ENCODE measurements at places on chromosomes 4 and X.
A peak's percentile ranks its signal among the peaks of the same experiment; 100 is the strongest.

- DNase-seq = no peak
Observed at GRCh38 chr4:174640146-174640545, 117.9 kb upstream of the HPGD start.

DNA sequence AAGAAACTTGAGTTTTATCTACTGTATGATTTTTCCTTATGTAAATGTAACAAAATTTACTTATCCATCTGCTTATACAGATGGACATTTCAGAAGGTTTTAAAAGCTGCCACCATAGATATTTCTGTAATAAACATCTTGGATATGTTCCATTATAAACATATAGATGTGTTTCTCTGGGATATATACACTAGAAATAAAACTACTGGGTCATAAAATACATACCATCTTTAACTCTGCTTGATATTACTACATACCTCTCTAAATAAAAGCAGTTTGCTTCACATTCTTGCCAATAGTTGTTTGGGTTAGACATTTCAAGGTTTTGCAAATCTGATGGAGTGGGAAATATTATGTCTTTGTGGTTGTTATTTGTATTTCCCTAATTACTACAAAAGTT is 220.6 kb downstream of the FBXO8 start:
- DNase-seq = no peak

DNA sequence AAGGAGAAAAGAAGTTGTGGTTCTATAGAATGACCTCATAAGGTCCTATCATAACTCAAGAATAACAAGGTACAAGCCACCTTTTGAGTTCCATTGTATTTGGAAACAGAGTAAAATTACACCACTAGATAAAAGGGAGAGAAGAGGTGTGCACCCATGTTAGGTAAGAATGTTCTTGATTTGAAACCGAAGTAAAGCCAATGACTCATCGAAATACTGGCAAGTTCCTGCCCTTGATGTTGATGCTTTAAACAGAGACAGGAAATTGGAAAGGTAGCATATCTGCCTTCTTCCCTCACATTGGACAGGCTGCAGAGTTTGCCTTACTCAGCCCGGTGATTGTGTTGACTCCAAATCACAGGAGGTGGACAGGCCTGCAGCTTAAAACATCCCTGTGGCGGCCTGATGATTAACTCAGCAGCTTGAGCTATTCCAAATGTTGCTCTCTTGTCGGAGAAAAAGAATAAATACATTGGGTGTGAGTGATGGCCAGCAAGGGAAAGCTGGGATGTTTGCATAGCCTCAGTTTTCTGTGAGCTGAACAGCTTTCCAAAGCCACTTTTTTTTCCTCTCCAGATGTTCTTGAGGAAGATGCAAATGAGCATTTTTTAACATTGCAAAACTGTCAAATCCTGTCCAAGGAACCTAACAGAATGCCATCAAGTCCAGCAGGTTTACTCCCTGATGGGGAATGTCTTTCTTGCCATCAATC is 321.1 kb downstream of the NKX6-1 start:
- DNase-seq = no peak

DNA sequence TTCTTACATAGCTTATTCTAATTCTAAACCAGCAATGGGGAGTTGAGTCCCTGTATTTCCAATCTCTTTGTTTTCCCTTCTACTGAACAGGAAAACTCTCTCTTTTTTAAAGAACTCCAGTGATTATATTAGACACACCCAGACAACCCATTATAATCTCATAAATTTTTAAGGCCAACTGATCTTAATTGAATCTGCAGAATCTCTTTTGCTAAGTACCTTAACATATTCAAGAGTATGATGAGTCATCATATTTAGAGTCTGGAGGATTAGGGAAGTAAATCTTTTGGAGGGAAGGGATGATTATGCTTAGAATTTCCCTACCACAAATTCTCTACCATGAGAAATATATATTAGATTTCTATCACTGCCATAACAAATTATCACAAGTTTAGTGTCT is 705.1 kb downstream of the CENPC start:
- no peak for DNase-seq

DNA sequence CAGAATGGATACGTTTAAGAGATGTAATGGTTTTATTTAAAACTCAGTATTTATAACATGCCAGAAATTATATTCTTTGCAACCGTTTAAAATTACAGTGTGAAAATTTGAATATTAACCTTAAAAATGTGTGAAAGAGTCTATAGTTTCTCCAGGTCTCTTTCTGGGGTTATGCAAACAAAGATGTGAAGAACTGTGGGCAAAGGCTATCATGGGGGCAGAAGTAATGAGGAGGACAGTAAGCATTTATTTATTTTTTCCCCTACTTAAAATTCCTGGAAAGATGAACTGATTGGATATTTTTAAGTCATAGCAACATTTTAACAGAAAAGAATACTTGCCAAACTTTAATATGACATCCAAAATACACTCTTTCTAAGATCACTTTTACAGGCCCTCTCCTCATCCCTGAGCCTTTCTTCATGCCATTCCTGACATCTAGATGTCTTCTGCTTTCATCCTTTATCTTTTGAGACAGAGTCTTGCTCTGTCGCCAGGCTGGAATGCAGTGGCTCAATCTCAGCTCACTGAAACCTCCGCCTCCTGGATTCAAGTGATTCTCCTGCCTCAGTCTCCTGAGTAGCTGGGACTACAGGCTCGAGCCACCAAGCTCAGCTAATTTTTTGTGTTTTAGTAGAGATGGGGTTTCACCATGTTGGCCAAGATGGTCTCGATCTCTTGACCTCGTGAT is 46.1 kb downstream of the TMEM131L start:
- no peak for DNase-seq

GRCh38 chr4:113499696-113500095 is 261.8 kb downstream of the CAMK2D start:
- no peak for DNase-seq

- DNase-seq = no peak
Observed at GRCh38 chr4:153679486-153679885, 4.6 kb upstream of the TLR2 start.

DNA sequence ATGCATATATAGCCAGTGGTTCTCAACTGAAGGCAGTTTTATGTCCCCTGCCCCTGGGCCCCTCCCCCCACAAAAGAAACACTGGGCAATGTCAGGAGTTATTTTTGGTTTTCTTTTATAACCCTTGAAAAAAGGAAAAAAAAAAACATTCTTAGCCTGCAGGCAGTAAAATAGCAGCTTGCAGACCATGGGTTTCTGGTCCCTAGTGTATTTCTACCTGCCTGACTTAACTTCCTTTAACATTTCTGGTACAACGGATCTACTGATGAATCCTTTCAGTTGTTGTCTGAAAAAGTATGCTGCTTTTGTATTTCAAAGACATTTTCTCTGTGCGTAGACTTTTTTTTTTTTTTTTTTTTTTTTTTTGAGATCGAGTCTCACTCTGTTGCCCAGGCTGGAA is 11.1 kb upstream of the FAM200B start:
- no peak for DNase-seq

DNA sequence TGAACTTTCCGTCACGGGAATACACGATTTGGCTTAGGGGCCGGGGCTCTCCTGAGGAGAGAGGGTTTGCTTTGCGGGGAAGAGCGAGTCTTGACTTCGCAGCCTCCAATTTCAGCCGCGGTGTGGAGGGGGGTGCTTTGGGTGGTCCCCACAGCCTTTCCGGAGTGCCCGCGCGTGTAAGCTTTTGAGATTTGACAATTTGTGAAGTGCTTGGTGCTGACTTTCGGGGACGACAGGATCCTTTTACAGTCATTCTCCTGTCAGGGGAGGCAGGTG is 355 bp downstream of the SCML1 start:
- DNase-seq = no peak

DNA sequence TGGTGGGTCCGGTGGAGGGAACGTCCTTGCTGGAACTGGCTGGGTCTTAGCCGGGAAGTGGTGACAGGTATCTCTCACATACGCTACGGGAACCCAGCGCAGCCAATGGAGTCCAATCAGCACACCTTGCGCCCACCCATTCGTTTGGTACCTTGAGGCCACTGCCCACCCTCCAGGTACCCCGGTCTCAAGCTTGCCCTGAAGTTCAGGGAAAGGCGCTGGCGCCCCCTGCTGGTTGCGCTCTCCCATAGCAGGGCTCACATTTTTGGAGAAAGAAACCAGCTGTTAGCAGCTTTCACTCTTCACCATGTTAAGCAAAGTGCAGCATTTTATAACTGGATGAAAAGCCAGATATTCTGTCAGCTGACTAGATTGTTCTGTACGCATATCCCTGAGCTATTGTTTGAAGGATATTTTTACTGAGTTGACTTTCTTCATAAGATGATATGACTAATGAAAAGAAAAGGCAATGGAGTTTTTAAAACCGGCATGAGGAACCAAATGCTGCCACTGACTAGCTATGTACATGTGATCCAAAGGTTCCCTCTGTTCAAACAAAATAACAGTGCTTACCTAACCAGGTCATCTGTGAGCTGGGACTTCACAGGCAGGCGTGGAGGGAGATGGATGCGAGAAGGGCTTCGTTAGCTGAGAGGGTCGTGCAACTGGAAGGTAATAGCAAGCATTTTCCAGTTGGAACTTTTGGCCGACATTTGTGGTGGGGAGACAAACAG is 43.7 kb downstream of the OTOP1 start:
- peak; percentile 20 for DNase-seq

DNA sequence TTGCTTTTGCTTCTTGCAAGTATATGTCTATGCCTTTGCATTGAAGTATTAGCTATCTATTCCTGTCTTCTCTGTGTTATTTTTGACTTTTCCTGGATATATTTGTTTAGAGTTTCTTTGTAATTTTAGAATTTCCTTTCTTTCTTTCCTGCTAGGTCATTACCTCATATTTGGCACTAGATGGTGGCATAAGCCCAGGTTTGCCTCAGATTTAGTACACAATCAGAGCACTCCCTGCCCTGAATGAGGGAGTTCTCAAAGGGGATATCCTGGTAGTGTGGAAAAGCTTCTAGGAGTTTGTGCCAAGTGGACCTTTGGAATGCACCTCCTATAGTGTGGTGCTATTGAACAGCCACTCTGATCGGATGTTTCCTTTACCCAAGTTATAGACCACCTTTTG is 181.6 kb downstream of the UGT8 start:
- DNase-seq = no peak

- DNase-seq = no peak
Observed at GRCh38 chr4:146398896-146399445, 122.8 kb downstream of the SLC10A7 start.

DNA sequence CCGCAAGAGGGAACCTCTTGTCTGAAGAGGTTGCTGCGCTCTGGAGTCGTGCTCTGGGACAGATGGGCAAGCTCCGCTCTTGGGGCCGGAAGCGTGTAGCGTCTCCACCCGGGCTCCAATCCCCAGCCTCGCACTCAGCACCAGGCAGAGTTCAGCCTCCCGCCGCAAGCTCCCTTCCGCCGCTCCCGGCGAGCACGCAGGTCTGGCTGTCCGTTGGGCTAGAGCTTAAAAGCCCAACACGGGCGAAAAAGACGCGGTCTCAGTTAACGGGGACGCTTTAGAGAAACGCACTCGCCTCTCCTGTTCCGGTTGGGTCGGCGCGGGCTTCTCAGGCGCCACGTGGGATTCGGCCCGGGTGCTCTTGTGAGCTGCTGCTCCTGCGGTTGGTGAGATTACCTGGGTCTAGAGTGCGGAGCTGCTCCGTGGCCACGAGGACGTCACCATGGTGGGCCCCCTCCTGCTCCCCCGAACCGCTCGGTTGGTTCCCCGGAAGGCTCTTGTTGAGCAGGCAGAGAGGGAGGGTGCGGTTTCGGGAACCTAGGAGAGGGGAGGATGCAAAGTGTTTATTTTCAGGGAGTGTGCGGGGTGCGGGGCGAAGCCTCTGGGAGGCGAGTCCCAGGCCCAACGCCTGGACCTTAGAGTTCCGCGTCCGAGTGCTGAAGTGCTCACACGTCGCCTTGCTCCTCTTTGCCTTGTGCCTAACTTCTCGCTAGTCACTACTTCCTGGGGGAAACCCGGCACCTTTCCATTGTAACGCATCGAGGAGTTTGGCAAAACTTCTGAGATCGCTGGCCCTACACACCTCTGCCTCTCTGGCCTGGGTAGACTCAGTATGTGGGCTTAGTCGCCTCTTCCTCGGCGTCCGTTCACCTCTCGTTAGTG is at the start of gene TMA16:
TSS of gene TMA16 (plus strand) at position 331 of the 882 bp plus-strand sequence. CDS start at position 443, 112 bp downstream.
- peak; percentile 64 for DNase-seq

GRCh38 chr4:89221167-89221867 is 86.3 kb downstream of the GPRIN3 start:
- DNase-seq = no peak

GRCh38 chr4:145775406-145775805 is 95.5 kb downstream of the C4orf51 start:
- no peak for DNase-seq

DNA sequence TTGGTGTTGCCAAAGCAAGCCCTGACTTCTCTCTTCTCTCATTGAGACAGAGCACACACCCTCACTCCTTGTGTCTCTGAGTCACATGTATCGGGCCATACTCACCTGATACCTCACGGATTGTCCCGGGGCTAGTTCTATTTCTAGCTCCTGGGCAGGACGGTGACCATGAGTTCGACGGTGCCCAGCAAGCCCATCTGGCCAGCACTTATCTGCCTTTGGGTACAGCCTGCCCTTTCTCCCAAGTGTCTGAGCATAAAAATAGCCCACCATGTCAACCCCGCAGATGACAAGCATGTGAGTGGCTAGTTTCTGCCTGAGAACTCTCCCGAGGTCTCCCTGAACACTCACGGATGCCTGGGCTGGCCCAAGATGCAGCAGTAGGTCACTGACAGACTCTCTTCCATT is 158.5 kb downstream of the DHRSX start:
- DNase-seq = no peak

DNA sequence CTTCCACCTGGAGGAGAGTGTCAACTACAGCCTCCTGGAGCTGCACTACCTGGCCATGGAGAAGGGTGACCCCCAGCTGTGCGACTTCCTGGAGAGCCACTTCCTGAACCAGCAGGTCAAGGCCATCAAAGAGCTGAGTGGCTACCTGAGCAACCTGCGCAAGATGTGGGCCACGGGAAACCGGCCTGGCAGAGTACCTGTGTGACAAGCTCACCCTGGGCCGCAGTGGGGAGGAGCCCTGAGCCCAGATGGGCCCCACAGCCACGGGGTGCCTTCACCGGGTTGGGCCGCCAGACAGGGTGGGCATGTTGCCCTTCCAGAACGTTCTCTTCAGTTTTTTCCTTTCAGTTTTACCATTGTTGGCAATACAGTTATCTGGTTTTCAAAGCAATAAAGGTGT is 15.2 kb upstream of the FAM47A start:
- no peak for DNase-seq

GRCh38 chr4:123731035-123731434 is 334.4 kb downstream of the SPRY1 start:
- no peak for DNase-seq

DNA sequence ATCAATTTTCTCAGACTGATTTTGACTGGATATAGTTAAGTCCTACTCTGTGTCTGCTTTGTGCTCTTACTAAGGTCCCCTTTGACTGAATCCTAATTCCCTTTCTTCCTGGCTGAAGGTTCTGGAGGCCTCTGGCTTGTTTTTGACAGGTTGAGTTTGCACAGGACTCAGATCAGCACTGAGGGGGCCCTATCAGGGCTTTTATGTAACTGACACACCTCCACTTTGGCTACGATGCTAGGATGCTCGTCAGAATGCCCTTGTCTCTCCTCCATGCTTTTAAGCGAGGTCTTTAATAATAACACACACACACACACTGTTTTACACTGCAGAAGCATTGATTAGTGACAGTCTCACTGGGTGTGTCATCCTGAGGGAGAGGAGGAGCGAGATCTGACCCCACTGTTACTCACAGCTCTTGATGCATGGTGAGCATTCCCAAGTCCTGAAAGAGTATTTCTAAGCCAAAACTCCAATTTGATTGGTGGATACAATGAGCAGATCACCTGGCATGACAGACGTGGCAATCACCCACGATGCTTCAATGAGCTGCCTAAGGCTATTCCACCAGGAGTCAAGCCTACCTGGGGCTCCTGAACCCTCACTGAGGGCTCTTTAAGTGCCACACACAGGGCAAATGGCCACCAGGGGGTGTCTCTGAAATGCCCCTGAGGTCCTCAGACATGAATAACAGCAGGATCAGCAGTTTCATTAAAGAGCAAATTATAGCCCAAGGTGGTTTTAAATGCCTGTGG is 130.4 kb upstream of the CPEB2 start:
- no peak for DNase-seq
